ENCODE measurements at places on chromosomes 3 and 15.

DNA sequence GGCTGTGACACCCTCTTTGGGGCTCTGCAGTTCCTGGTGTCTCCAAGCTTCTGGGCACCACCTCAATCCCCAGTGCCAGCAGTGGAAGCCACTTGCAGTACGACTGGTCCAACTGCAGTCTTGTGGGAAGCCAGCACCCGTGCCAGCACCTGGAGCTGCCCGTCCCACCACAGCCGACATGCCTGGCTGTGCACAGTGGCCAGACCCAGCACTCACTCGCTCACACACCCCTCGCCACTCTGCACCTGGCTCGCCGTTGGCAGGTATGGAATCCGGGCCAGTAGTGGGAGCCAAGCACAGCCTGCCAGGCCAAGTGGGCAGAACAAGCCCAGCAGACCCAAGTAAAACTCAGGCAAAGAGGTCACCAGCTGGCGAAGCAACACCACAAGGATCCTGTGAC lies 64.1 kb upstream of the IMPG2 start:
- DNase-seq, result no peak

GRCh38 chr3:37768107-37768809 lies 93.4 kb upstream of the CTDSPL start:
- DNase-seq, result no peak

- peak; percentile 75 for DNase-seq
Measured at GRCh38 chr3:196179380-196180308, 31.6 kb downstream of the ZDHHC19 start.

DNA sequence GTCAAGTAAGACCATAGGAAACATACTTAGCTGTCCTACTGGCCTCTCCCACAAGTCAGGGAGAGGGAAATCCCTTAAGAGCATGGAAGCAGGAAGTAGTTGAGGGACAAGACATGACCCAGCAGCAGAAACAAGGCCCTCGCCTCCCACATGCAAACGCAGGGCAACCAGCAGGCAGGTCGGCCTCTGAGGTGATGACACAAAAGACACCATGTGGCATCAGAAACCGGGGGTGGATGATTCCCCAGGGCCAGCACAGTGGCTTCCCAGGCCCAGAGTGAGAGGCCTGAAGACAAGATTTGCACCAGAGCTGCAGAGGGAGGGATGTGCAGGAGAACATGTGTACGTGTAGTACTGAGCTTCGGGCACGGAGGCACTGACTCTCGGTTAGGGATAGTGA lies 26.3 kb downstream of the PXYLP1 start:
- DNase-seq, result no peak

DNA sequence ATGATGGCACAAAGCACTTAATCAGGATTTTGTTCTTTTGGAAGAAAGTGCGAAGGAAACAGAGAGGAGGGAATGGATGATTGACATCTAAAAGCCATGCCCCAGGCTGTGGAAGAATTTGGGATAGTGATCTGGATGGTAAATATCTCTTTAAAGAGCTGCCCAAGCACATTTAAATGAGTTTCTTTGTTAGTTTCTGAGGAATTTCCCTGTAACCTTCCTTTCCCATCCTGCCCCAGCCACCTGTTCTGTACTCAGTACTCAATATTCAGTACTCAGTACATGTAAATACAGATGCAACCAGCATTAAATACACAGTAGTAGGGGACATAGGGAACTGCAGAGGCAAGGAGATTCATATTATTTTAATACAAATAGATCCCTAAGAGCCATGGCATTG lies 7.8 kb upstream of the CORO2B start:
- DNase-seq, result no peak

GRCh38 chr3:55500555-55501330 lies 13.6 kb upstream of the WNT5A start:
- no peak for DNase-seq

DNA sequence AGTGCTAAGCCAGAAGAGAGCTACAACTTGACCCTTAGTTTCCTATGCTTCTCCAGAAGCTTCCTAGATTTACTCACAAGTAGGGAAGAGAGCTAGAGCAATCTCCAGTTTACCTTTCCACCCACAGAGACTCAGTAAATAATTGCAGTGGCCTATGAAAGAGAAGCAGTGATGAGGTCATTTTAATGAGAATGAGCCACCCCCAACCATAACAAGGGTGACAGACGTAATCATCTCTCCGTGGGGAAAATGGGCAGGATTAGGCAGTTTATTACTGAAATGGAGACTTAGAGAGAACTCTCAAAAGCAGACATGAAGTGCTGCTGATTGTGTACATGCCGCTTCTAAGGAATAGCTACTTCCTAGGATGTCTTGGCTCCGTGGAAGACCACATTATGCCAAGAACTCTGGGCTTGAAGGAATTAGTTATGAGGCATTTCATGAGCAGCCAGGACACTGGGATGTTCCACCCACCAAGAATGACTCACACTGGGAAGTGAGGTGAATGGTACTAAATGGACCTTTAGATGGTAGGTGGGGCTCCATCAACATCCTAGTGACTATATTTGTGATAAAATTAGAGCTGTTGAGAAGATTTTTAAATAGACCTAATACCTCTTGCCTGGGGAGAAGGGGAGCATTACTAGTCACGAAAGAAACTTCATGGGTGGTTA lies 160.9 kb downstream of the EDEM1 start:
- no peak for DNase-seq

GRCh38 chr15:90860450-90860849 lies 7.9 kb upstream of the FURIN start:
- no peak for DNase-seq

DNA sequence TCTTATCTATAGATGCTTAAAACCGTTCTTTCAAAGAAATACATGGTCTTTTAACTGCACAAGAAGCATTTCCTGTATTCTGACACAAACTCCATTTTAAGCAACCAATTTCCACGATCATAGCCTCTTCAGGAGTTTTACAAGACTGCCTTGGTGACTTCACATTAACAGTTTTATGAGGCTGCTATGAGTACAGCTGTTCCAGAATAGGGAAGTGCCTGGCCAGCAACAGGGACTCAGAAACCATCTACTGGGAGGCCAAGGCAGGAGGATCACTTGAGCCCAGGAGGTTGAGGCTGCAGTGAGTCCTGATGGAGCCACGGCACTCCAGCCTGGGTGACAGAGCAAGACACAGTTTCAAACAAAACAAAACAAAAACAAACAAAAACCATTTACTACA lies 78.4 kb downstream of the B3GNT5 start:
- DNase-seq, result no peak

DNA sequence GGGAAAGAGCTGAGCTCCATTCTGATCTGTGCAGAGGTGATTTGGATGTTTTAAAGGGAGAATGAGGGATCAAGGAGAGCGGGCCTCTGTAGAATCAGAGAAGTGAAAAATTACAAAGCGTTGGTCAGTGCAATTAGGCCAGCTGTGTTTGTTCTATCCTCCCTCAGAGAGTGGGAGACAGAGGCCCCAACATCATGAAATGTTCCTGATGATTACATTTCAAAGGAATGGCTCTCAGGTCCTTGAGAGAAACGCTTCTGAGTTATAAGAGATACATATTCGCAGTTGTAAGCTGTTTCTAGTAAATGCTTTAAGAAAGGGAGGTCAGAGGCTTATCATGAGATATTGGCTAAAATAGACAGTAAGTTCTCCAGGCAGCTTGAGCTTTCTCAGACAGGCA lies 15.7 kb upstream of the CAND2 start:
- DNase-seq, result no peak

- no peak for DNase-seq
Measured at GRCh38 chr3:177807150-177807875, 610.0 kb upstream of the TBL1XR1 start.

- no peak for DNase-seq
Measured at GRCh38 chr3:126353694-126354321, 3.4 kb downstream of the KLF15 start.

DNA sequence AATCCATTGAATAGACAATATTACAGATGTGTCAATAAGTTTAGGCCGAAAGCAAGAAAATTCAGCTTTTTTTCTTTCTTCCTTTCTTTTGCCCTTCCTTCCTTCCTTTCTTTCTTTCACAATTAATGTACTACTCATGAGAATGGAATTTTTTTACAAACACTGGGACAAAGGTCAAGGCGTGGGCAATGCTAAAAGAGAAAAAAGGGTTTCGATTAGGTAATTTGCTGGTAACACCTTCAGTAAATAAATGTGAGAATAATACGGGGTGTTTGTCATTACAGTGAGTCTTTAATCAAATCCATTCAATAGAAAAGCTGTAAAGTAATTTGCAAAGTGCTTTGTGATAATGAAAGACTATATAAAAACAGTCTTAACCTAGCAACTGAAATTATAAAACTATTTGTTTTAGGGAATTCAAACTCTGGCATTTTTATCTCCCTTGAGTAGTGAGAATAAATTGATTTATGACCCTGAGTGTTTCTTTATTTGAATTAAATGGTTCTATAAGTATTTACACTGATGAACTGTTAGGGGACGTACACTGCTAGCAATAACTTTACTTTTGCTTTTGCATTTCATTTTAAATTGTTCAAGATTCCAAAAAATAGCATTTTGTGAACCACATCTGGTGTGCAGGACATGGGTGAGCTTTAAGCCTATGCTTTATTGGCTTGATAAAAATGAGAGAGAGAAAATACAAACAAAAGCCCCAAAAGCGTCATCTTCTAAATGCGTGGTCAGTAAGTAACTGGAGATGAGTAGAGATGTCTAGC lies 104.2 kb upstream of the THRB start:
- DNase-seq, result no peak

GRCh38 chr3:132628157-132628556 lies 31.1 kb downstream of the ACKR4 start:
- no peak for DNase-seq

DNA sequence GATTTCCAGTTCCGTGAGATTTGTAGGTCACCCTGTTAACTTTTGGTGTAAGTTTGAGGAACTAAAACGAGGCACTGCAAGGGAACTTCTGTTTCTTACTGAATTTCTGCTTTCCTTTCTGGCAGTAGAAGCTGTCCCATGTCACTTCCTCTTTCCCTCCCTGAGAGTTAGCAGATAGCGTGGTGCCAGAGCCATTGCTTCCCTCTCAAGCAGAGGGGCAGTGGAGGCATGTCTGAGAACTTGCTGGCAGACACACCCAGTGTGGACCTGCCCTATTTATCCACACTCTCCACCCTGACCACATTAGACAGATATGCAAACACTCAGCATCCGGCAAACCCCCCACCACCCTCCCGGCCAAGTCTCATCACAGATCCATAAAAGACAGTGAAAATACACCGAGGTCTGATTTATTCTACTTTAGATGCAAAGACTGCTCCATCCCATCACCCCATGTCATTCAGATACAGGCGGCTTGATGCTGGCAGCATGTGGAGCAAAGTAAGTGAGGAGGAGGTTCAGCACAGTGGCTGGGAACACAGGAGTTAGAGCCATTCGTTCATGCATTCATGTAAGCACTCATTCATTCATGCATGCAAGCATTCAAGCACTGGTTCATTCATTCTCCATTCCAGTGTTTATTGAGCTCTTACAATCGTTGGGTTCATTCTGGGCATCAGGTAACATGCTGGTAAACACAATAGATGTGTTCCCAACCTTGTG lies 324.7 kb downstream of the SHQ1 start:
- peak; percentile 81 for DNase-seq

DNA sequence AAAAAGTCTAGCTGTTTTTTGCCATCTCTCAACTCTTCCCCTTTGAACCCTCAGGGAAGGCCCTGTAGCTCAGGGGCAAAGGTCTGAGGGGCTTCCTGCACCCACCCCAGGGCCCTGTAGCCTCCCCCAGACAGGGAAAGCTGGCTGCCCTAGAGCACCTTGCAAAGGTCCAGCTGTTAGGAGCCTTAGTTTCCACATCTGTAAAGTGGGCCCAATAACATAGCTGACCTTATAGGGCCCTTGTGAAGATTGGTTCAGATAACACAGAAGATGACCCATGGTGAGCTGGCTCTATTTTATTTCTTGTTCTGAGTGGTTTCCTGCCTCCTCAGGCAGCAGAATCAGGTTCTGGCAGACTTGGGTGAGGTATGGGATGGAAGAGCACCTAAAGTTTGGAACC lies 55.2 kb upstream of the SMAD6 start:
- no peak for DNase-seq

- peak; percentile 53 for DNase-seq
Measured at GRCh38 chr3:14467814-14468620, 65.6 kb downstream of the SLC6A6 start.

GRCh38 chr15:40815042-40815698 lies 7.9 kb upstream of the DNAJC17 start:
- no peak for DNase-seq

DNA sequence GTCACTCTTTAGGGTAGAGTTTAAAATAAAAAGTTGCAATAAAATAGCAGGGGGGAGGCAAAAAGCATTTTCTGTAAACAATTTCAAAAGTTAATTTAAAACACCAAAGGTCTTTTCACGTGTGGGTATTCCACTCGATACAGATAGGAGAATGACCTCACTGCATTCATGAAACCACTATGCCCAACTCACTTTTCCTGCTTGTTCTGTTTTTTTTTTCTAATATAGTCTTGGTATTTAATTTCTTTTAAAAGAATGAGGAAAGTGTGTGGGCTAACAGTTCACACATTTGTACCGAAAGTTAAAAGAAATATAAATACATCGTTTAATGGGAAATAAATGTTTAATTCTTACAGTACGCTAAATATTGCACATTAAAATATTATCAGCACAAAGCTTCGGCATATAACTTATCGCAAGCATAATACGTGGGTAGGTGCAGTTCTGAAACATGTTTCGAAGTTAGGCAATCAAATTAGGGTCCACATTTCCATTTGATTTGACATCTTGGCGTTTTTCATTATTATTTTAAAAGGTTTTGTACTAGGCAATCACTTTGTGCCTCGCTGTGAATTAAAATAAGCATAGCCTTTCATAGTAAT lies 41.4 kb downstream of the VGLL4 start:
- DNase-seq, result no peak

GRCh38 chr15:101349047-101349951 lies 54.3 kb upstream of the SNRPA1 start:
- no peak for DNase-seq

GRCh38 chr15:99749386-99749785 lies 16.1 kb upstream of the LYSMD4 start:
- no peak for DNase-seq

GRCh38 chr3:2921903-2922302 lies 188.3 kb downstream of the IL5RA start:
- peak; percentile 24 for DNase-seq

DNA sequence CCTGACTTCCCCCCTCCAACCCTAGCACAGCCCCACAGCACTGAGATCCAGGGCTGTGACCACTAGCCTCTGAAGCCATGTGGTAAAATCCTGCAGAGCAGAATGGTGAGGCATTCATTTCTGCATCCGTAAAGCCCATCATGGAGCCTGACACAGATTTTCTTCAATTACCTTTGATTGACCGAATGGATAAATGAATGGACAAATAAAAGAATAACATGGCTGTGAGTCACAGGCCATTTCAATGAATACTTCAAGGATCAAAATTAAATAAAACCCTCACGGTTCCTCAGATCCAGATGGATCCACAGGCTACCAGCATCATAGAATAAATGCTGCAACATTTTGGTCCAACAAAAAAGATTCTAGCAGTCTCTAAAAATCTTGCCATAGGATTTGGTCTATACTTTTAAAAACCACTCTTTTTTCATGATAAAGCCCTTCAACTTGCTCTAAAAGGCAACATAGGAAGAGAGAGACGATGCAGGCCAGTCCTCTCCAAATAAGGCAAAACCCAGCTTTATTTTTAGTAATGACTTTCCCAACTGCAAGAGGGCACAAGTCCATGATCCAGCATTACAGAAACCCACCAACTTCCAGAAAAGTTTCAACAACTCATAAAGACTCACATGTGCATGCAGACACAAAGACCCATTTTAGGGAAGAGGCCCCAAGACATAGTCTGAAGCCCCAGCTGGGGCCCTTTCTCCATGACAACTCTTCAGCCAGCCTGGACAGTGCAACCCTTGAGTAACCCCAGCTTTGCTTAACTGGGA lies 52.4 kb upstream of the MRPS22 start:
- DNase-seq, result no peak

All from OCI-LY7 (cell line).